Sigmoid colon (tissue), 7 donors: ENCODE measurements at places on chromosomes 4 and X.

- no peak for DNase-seq
These were observed 4.9 kb upstream of the WDFY3 start for GRCh38 chr4:84971319-84971932.

DNA sequence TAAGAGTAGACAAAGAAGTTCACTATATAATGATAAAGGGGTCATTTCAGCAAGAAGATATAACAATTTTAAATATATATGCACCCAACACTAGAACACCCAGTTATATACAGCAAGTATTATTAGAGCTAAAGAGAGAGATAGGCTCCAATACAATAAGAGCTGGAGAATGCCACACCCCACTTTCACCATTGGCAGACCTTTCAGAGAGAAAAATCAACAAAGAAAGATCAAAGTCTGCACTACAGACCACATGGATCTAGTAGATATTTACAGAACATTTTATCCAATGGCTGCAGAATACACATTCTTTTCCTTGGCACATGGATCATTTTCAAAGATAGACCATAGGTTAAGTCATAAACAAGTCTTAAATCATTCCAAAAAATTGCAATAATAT is 479.7 kb upstream of the DIAPH2 start:
- DNase-seq = no peak

DNA sequence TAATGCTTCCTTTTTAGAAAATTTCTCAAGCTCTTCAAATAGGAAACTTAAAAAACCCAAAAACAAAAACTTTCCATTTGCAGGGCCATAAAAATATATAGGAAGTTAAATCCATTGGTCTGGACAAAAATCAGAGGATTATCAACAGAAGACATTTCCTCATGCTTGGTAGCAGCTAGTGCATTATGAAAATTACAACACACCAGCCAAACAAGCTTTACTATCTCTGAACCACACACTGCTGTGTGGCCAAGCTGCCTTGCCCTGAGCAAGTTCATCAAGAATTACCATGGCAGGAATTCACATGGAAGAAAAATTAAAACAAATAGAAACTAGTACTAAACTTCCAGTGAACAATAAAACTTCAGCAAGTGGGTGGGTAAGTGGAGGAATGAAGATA is 3.6 kb downstream of the USP46 start:
- no peak for DNase-seq

- no peak for DNase-seq
These were observed 18.0 kb downstream of the HPSE start for GRCh38 chr4:83316459-83317165.

DNA sequence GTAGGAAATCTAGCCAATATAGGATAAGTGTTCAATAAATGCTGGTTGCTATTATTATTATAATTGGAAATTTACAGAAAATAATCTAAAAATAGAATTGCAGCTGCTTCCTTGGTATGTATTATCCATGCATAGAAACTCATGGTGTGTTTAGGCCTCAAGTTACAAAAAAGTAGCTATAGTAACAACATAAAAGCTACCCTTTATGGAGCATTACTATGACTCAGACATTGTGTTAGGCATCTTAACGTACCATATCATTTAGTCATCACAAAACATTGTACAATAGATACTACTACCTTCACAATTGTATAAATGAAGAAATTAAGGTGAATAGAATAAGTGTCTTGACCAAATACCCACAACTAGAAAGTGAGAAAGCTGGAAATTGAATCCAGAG is 126.9 kb upstream of the NRK start:
- DNase-seq = no peak

DNA sequence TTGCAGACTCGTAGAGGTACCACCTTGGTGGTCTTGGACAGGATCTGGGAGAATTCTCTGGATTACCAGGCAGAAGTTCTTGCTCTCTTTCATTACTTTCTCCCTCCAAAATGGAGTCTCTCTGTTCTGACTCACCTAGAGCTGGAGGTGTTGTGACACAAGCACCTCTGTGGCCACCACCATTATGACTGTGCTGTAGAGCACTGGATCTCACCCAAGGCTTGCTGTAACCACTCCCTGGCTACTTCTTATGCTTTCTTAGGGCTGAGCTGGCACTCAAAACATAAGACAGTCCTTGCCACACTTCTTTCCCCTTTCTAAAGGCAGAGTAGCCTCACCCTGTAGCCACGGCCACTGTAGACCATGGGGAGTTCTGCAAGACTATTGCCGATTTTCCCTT is 296.6 kb upstream of the DIPK2B start:
- no peak for DNase-seq
